ENCODE measurements at places on chromosomes 1 and 21.
A peak's percentile ranks its signal among the peaks of the same experiment; 100 is the strongest.

DNA sequence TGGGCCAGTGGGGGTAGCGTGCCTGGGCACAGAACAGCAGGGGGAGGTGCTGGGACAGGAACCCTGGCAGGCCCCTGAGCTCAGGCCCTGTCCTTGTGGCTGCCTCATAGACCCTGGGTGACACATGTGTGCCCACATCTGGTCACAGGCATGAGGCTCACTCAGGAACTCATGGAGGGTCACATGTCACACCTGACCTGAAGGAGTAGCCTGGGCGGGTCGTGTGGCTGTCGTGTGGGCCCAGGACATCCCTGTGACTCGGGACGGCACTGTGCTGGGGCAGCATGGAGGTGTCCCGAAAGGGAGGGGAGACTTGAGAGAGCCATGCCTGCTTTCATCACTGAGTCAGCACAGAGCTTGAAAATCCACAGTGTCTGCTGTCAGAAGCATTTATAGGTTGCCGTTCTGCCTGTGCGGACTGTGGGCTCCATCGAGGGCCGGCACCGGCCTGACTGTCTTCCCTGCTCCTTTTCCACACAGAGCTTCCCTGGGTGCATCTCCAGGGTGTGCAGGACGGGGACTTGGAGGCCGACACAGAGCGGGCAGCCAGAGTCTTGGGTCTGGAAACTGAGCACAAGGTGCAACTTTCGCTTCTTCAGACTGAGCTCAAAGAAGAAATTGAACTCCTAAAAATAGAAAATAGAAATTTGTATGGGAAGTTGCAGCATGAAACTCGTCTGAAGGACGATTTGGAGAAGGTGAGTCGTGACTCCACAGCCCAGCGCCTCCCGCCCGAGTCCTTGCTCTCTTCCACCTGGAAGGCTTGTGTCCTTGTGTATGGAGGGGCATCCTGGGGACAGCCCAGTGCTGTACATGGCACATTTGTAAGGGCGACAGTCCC, 32.8 kb downstream of the PCNT start:
- DNase-seq = no peak

DNA sequence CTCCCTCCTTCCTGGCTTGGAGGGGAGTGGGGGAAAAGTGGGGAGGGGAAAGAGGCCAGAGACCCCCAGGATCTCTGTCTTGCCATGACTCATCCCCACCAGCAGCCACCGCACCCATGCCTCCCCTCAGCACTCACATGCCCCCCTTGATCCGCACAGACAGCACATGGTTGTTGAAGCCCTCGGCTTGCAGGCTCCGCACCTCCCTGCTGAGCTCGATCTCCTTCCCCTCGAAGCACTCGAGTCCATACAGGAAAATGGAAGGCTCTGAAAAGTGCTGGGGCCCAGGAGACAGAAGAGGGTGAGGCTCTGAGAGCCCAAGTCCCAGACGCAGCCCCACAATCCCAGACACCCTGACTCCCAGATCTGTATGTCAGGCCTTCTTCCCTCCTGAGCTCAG, 10.8 kb downstream of the CD52 start:
- DNase-seq = no peak

GRCh38 chr1:221766210-221766609, 24.3 kb upstream of the DUSP10 start:
- no peak for DNase-seq

- no peak for DNase-seq
These were observed 243.2 kb upstream of the RAB4A start for GRCh38 chr1:229027622-229028182.

- DNase-seq = no peak
These were observed 5.6 kb downstream of the PRELP start for GRCh38 chr1:203481196-203481595.

DNA sequence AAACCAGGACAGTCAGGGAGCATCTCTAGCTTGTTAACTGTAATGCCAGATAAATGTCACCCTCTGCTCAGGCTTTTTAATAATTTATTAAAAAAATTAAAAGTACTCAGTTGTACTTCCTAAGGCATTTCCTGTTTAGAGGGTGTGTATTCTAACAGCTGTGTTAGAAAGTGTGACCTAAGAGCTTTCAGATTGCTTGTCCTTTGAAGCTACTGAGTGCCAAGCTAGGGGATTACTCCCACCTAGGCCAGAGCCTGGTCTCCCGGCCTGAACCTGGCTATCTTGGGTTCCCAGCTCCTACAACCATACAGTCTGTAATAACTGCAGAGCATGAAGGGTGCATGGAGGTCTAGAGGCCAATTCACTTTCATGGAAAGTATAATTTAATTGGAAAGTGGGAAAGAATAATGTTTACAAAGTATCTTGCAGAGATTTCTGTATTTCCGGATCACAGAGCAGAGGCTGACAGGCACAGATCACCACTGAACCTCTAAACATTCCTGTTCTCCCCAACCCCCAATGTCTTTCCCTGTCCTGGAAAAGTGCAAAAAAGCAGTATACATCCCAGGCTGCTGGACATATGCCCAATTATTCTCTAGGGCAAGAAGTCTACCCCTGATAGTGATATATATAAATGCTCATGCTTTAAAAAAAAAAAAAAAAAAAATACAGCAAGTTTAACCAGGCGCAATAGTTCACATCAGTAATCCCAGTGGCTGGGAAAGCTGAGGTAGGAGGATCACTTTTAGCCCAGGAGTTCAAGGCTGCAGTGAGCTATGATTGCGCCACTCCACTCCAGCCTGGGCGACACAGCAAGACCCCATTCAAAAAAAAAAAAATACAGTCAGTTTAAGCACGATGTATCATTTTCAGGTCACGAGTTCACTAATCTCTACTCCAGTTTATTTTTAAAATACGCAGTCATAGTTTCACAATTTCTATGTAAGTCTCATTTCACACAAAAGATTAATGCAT, 36.7 kb upstream of the RAP1A start:
- no peak for DNase-seq

DNA sequence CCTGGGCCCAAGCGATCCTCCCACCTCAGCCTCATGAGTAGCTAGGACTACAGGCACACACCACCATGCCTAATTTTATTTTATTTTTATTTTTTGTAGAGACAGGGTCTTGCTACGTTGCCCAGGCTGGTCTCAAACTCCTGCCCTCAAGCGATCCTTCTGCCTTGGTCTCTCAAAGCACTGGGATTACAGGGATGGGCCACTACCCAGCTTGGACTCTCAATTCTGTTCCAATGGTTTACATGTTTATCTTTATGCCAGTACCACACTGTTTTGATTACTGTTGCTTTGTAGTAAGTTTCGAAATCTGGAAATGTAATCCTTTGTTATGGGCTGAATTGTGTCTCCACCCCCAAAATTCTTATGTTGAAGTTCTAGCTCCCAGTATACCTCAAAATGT, 88.4 kb upstream of the TARDBP start:
- no peak for DNase-seq

DNA sequence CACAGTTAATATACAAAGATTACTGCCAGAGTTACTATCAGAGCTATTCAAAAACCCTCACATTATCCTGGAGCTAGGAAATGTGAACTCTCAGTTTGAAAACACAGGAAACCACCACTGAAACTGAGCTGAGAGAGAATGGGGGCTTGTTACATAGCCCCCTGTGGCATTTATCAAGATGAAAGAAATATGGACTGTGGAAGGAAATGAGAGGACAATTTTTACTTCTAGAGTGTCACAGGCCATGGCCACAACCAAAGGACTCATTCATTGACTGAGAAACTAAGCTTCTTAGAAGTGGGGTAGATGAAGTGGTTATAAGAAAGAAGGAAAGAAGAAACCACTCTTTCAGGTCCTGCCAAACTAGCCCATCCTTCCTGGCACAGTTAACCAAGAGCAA, 25.3 kb downstream of the DSTYK start:
- DNase-seq = no peak

DNA sequence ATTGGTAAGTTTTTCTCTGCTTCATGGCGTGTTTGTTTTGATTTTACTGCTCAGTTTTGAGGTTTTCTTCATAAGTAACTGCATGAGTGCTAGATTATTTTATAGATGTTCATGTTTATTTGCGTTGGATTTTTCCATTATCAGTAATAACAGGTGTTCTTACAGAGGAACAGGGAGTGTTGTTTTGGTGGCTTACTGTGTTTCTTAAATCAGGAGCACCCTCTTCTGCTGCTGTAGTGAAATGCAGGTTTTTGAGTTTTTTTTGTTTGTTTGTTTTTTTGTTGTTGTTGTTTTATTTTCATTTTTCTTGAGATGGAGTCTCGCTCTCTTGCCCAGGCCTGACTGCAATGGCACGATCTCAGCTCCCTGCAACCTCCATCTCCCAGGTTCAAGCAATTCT, 32.6 kb downstream of the CTBS start:
- no peak for DNase-seq

DNA sequence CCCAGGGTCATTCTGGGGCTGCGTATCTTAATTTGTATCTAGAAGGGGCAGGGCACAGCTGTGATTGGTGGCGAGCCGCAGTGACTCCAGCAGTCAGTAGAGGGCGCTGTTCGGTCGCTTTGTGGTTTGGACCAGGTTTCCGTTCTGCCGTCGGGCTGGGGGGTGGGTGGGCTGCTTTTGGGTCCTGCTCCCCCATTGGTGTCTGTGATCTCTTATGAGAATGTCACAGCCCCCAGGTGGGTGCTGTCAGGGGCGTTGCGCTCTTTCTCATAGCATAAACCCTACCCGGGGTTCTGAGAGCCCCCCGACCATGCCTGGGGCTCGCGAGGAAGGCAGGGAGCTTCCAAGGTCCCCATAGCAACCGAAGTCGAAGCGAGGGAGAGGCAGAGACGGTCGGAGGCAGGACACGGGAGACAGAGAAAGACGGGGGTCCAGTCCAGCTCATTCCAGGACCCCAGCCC, 5.4 kb downstream of the TFF3 start:
- DNase-seq = no peak

GRCh38 chr21:46227811-46228344, 696 bp downstream of the LSS start:
- no peak for DNase-seq

- no peak for DNase-seq
These were observed 352.6 kb downstream of the MRPL39 start for GRCh38 chr21:25254491-25255174.

DNA sequence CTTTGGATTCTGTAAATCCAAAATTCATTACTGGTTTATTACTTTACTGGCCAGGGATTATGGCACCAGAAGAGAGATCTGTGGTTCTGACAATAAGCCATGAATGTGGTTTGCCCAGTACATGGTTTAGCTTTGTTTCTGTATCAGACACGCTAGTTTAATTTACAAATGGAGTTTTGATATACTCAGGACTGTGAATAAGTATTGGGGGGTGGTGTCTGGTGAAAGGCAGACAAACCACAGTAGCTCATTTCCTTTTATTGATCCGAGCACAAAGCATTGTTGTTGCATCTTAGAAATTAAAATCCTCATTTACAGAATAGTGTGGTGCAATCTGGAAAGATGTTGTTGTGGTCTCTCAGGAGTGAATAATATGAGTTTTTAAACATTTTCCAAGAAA, 96.0 kb downstream of the ST6GALNAC3 start:
- no peak for DNase-seq

GRCh38 chr1:100719490-100719889, at the start of gene VCAM1:
Gene VCAM1, plus strand, starts transcription at chr1:100719742. Its CDS starts 119 bp downstream, at chr1:100719861.
- no peak for DNase-seq

DNA sequence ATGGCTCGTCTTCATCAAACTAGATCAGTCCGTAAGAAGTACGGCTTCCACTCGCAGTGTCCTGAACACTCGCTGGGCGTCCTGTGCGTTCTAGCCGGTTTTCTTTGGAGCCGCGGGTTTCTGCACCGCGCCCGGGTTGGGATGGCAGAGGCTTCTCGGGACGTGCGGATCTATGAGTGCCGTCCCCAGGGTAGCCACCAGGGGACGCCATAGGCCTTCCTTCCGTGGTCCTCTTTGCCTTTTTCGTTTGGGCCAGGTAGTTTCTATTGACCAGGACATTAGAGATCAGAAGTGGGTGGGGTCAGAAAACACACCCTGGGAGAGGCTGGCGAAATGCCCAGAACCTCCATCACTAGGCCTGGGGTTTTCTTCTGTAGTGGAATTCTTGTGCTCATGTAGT, 273.8 kb downstream of the FAM72C start:
- peak; percentile 4 for DNase-seq

GRCh38 chr1:79817031-79817560, 810.6 kb upstream of the ADGRL4 start:
- no peak for DNase-seq

- DNase-seq = no peak
These were observed 82.1 kb downstream of the RRAGC start for GRCh38 chr1:38777464-38777957.

GRCh38 chr1:53684741-53685140, 54.2 kb downstream of the GLIS1 start:
- DNase-seq = no peak

GRCh38 chr1:230002164-230002803, 64.8 kb upstream of the GALNT2 start:
- DNase-seq = no peak

- no peak for DNase-seq
These were observed 78.7 kb upstream of the ATP1B1 start for GRCh38 chr1:169027607-169028320.

DNA sequence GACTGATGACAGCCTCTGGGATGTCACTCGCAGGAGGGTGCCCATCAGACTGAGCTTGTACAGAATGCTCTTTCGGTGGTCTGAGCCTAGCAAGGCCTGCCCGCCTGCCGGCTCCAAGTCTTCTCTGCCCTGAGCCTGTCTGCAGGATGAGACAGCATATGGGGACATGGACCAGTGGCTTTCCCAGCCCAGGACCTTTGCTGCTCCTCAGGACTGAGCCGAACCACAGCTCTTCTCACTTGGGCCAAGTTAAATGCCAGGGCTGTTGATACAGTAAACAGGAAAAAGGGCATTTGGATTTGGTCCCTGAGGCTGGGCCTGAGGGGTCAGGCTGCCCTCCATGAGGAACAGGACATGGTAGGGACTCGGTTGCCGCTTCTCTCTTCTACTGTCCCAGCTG, 64.3 kb upstream of the EPS8L3 start:
- no peak for DNase-seq

DNA sequence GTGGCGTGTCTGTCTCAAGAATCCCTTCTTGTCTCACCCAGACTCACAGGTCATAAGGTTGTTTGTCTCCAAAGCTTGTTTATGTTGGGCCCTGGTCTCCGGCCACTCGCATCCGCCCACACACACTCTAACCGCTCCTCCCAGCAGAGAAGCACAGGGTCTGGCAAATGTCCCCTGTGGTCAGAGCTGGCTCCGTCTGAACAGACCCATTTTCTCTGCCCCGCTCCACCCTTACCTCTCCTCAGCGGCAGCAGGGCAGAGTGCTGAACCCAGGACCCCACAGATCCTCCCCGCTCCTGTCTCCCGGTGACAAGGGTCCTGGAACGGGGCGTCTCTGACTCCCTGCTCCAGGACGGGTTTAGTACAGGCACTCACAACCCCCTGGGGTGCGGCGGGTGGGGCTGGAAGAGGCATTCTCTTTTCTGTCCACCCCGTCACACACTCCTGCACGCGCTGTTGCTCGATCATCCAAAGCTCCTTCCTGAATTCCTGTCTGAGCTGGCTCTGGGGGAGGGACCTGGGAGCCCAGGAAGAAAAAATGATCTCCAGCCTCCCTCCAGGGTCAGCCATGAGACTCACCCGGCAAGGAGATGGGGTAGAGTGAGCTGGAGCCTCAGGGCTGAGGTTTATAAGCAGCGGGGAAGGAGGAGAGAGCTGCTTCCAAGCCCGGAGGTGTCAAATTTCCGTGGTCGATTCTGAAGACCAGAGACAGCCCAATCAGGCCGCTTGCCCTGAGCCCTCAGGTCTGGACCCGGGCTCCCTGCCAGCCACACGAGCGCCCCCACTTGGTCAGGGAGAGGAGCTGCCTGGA, at the start of gene S100A13:
S100A13 (minus strand) TSS at position 602 of the 811 bp plus-strand sequence. CDS start 1,033 bp downstream, outside the sequence.
- DNase-seq = no peak

Data from NCI-H446 (cell line).